ENCODE measurements at places on chromosomes 6 and 20.
A peak's percentile ranks its signal among the peaks of the same experiment; 100 is the strongest.

DNA sequence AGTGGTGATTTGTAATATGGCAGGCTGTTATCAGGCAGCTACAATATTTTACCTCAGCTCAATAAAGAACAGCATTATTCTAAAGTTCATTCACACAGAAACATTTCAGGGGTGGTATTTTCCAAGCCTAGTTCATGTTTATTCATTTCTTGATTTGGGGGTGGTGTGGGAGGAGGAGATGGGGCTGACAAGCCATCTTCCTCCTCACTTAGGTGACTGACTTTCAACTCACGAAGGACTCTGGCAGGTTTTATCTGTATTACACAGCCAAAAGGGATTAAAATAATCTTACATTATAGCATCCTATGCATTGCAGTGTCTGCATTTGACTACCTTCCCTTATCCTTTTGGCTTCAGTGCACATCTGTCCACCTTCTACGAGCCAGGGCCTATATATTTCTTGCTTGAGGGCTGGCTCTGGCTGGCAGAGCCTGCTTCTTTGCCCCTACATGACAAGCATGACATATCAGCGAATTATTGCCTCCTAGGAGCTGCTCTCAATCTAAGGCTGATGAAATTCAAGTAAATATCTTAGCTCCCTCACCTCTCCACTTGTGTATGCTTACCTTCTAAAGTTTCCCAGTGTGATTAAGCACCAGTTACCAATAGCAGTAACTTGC is 20.0 kb downstream of the KHDRBS2 start:
- no peak for DNase-seq

DNA sequence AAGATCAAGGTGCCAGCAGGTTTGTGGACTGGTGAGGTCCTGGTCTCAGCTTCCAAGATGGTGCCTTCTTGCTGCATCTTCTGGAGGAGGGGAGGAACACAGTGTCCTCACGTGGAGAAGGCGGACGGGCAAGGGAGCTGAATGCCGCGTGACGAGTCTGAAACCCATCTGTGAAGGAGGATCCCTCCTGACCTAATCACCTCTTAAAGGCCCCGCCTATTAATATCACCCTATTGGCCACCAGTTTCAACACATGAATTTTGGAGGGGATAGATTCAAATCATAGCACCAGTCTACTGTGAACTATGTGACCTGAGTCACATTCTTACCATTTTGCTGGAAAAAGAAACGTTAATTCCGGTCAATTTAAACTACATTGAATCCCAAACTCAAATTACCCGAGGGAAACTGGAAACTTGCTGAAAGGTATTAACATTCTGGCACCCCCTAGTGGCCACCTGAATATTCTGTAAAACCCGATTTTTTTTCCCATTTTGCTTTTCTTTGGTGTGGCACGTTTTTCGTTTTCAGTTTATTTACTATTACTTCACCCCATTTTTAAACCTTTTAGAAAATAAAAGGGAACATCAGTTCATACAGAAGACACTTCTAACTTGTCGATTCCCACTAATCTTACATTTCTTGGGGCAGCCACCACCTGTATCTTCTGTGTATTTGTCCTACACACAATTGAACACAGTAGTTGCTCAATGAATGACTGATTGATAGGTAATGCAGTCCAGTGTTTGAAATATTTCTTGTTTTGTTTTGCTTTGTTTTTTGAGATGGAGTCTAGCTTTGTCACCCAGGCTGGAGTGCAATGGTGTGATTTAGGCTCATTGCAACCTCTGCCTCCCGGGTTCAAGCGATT is 17.9 kb upstream of the CCDC170 start:
- peak; percentile 51 for DNase-seq

DNA sequence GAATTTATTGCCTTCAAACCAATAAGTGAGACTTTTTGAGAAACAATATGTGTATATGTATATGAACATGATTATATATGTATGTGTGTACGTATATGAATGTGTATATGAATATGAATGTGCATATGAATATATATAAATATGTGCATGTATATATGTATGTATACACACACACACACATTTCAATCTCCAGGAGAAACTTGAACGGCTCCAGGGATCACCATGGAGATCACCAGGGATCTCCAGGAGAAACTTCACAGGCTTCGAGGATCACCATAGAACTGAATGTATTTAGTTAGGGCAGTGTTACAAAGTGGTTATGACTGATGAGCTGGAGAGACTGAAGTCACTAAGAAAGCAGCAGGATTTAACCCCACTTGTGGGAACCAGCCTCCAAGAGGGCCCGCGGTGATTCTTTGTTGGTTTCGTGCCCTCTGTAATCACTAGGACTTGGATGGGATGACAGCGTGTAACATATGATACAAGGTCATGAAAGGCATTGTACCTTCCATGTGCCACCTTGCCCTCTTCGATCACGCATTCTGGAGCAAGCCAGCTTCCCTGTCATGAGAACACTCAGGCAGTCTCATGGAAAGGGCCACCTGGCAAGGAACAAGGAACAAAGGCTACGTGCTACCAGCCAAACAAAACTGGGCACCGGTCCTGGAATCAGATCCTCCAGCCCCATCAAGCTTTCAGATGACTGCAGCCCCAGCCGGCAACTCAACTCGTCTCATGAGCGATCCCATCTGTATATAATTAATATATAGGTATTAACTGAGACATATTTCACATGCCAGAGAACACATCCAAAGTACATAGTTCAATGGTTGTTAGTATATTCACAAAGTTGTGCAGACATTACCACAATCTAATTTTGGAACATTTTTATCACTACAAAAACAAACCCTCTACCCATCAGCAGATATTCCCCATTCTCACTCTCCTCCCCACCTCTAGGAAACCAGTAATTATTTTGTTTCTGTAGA is 8.6 kb downstream of the FAM50B start:
- DNase-seq = no peak

- DNase-seq = no peak
Measured at GRCh38 chr20:34074101-34074760, 37.8 kb downstream of the EIF2S2 start.

DNA sequence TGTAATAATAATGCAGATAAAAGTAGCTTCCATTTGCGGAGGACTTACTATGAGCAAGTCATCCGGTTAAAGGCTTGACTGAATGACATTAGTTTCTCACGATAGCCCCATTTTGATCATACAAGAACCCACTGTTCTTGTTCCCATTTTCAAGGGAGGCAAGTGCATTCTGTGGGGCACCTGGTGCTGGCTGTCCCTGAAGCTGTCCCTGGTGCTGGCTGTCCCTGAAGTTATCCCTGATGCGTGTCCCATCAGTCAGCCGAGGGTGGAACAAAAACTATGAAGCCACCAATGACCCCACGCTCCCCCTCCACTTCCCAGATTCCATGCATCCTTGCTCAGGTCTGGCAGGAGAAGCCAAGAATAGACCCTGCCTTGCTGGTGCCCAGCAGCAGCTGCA is 95.3 kb downstream of the EDN3 start:
- no peak for DNase-seq

- no peak for DNase-seq
Measured at GRCh38 chr6:8180327-8181159, 78.2 kb upstream of the EEF1E1 start.

GRCh38 chr6:4794140-4794707 is 18.0 kb downstream of the CDYL start:
- DNase-seq = no peak

DNA sequence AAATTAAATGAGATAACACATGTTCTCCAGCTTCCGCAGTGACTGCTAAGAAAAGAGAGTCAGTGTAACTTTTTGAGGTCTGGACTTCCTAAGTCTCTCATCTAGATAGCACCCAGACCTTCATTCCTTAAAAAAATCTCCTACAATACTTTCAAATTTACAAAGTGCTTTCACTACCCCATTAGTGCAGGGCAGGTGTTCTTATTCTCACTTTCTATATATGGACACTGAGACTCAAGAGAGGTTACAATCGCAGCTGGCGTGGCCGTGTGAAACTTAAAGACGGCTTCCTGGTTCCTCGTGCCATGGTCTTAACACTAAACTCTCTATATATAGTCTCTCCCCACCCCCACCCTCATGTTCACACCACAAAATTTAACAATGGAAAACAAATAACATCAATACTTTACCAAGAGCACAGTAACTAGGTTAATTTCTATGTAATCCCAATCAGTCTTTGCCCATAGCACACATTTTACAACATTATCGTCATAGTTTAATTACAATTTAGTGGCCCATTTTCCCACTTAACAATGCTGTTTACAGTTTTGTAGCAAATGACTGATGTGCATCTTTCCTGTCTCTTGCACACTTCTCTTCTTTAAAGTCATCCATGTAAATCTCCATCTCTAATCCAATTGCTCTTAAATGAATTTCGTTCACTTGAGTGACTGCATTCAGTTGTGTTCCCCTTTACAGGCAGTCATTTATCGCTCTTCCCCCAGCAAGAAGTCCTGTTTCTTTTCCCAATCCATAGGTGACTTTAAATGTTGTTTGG is 78.8 kb upstream of the ARID1B start:
- no peak for DNase-seq

DNA sequence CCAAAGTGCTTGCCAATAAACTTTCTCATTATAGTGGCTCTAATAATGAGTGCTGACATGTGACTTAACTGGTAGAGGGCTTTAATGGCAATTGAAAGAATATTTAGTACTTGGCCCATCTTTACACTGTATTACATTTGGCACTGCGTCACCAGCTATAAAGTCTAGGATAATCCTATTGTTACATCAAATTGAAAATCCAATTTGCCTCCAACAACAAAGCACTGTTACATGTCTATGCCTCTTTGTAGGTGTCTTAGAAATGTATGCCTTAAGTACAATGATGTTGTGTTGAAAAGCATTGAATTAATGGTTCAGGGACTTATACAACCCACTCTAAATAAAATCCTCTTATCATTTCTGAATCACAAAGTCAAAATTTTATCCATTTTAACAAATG is 420.4 kb upstream of the JAG1 start:
- no peak for DNase-seq

DNA sequence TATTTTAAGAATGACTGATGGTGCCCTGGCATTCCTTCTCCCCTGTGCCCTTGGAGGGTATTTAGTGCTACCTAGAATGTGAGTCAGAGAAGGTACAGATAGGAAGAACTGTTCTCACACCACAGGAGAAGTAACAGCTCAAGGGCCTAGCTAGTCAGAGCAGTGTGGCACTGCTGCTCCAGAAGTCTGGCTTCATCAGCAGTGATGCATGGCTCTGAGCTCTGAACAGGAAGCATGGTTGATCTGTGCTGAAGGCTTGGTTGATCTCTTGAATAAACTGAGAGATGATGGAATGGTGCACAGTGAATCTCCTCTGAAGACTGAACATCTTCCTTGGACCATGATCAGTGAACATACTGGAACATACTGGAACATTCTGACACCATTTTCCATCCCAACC is 425.3 kb upstream of the SLC35B3 start:
- no peak for DNase-seq

- DNase-seq = no peak
Measured at GRCh38 chr6:168634541-168635328, 193.8 kb downstream of the SMOC2 start.

- no peak for DNase-seq
Measured at GRCh38 chr6:111874025-111874415, 768 bp upstream of the FYN start.

- no peak for DNase-seq
Measured at GRCh38 chr20:45019762-45020123, 53.4 kb downstream of the STK4 start.

DNA sequence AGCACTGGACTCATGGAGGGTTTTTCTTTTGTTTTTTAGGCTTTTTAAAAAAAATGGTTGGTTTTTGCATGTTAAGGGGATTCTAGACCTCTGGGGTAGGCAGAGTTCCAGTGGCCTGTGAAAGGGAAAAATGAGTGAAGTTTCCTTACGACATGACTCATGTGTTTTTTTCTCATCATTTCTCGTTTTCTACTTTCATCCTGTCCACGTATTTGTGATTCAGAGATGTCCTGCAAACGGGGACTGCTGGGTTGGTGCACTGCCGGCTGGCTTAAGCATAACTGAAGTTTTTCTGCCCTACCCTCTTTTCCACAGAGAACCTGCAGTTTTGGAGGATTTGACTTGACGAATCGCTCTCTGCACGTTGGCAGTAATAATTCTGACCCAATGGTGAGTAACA is 182.3 kb downstream of the SASH1 start:
- no peak for DNase-seq

DNA sequence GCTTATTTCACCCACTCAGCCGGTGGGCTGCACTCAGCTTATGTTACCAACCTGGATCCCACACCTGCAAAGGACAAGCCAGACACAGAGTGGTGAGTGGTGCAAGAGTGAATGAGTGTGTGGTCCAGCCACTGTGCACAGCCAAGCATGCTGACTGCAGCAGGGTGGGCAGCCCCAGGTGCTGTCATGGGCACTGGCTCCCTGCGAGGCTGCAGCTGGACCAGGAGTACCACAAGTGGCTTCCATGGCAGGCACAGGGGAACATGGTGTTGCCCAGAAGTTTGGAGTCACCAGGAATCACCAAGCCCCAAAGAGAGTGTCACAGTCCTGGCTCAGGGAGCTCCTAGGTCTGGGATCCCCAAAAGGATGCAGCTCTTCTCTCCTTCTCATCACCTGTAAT is 1093.4 kb downstream of the KHDRBS2 start:
- DNase-seq = no peak

- no peak for DNase-seq
Measured at GRCh38 chr6:47258724-47259347, 50.9 kb downstream of the TNFRSF21 start.

GRCh38 chr6:11730641-11731040 is 48.0 kb downstream of the ADTRP start:
- DNase-seq = no peak

GRCh38 chr6:93416571-93417420 is 2.6 kb downstream of the EPHA7 start:
- no peak for DNase-seq

GRCh38 chr6:34489207-34489805 is 23.4 kb downstream of the PACSIN1 start:
- DNase-seq = no peak

GRCh38 chr20:58657262-58657661 is 6.2 kb downstream of the STX16 start:
- no peak for DNase-seq

GRCh38 chr6:15400572-15401004 is 154.7 kb downstream of the JARID2 start:
- no peak for DNase-seq

DNA sequence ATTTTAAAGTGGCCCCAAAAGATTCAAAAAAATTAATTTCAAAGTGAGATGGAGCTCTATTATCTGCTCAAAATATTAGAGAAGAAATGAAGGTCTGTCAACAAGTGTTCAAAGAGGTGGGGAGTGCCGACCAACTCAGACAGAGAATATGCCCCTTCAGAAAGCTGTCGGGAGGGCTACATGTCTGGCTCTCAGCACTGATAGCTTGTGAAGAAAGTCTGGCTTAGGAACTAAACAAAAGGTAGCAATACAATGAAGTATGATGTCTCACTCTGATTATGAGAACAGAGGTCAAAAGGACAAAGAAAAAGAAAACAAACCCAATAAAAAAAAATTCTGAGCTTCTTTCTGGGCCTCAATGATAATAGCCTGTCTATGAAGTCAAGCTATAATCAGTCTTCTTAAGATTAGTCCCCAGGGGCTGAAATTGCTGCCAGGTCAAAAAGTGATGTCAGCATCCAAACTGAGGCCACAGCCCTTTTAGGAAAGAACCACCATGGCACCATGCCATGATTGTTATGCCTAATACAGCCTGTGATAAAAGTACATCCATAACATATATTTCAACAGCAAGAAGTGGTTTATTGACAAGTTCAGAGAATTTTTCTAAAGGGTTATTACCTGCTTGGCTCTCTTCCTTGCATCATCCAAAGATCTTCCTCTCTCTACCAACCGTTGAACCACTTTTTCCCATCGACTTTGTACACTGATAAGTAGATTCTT is 150.9 kb downstream of the DST start:
- no peak for DNase-seq

All from effector memory CD8-positive, alpha-beta T cell (primary cell).